ENCODE measurements at places on chromosomes 1 and 21.
A peak's percentile ranks its signal among the peaks of the same experiment; 100 is the strongest.

DNA sequence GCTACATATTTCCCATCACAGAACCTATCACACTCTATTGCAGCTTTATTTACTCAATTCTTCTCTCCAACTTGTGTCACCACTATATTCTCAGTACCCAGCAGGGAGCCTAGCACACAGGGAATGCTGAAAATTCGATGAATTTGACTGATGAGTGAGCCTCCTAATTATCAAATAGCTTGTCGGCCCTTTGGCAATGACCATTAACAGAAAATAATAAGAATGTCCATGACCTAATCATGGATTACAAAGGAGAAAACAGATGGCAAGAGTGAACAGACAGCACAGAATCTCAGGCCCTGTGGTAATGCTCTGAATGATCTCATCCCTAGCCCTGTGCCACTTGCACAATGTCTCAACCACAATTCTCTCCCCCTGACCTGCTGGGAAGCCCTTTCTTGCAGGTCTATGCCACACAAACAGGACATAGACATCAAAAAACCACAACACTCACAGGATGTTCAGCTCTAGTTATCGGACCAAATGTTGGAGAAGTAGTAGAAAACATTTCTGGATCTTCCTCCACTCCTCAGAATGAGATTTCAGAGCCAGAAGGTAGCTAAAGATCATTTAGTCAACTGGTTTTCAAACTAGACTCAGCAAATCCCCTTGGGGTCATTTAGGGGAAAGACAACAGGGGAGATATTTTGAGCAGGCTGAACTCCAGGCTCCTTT, 68.4 kb downstream of the LUZP1 start:
- H3K36me3 ChIP-seq = no peaks in the 10 kb centered on the region
- no peaks in the 10 kb centered on the region for H3K27me3 ChIP-seq
- peak; percentile 82 for DNase-seq
- no peak overlapping the region for H3K4me3 ChIP-seq
- peaks cover 54% of the 10 kb centered on the region for H3K4me1 ChIP-seq

- no peaks in the 10 kb centered on the region for H3K27me3 ChIP-seq
- H3K36me3 ChIP-seq = peaks cover 77% of the 10 kb centered on the region
- H3K4me1 ChIP-seq = no peaks in the 10 kb centered on the region
- no peak for DNase-seq
- H3K27ac ChIP-seq = no peak overlapping the region
Measured at GRCh38 chr1:55070293-55071164, 31.2 kb downstream of the PCSK9 start.

GRCh38 chr21:38145104-38145503, 111.7 kb upstream of the KCNJ15 start:
- H3K36me3 ChIP-seq = no peaks in the 10 kb centered on the region
- no peak overlapping the region for H3K27ac ChIP-seq
- no peak overlapping the region for H3K4me3 ChIP-seq
- no peaks in the 10 kb centered on the region for H3K4me1 ChIP-seq
- peaks cover 3% of the 10 kb centered on the region for H3K27me3 ChIP-seq

DNA sequence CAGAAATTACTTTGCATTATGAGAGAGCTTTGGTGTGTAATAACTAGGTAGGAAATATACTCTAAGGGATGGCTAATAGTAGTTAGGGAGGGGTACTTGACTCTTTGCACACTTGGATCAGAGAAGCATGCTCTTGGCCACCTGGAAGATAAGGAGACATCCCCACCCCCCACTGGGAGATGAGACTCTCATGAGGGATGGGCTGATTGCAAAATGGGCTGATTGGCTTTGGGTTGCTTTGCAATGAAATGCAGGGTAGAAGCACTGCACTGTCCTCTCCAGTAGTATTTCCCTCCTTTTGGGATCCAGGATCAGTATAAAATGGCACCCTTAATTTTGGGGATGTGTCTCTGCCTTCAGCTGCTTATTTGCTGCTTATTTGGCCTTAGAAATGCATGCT, 71.2 kb upstream of the EPS8L3 start:
- no peaks in the 10 kb centered on the region for H3K27me3 ChIP-seq
- H3K4me1 ChIP-seq = no peaks in the 10 kb centered on the region
- H3K36me3 ChIP-seq = no peaks in the 10 kb centered on the region
- no peak overlapping the region for H3K4me3 ChIP-seq
- no peak for DNase-seq
- no peak overlapping the region for H3K27ac ChIP-seq

Data from CD4-positive, alpha-beta memory T cell (primary cell).